ENCODE measurements at places on chromosomes 12 and 14.

GRCh38 chr14:105419195-105420091 lies at the start of gene MTA1:
Gene MTA1 (plus strand): TSS chr14:105419827. CDS start chr14:105420036, 209 bp downstream.
- DNase-seq = no peak

- DNase-seq = no peak
These were observed 599.7 kb downstream of the SLC16A7 start for GRCh38 chr12:60195483-60195882.

DNA sequence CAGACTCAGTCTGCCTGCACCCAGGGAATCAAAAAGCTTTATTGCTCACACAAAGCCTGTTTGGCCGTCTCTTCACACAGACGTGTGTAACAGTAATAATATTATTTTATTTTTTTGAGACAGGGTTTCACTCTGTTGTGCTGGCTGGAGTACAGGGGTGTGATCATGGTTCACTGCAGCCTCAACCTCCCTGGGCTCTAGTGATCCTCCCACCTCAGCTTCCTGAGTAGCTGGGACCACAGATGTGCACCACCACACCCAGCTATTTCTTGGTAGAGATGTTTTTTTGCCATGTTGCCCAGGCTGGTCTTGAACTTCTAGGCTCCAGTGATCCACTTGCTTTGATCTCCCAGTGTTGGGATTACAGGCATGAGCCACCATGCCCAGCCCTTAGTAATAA lies 88.4 kb upstream of the DCD start:
- DNase-seq = no peak

DNA sequence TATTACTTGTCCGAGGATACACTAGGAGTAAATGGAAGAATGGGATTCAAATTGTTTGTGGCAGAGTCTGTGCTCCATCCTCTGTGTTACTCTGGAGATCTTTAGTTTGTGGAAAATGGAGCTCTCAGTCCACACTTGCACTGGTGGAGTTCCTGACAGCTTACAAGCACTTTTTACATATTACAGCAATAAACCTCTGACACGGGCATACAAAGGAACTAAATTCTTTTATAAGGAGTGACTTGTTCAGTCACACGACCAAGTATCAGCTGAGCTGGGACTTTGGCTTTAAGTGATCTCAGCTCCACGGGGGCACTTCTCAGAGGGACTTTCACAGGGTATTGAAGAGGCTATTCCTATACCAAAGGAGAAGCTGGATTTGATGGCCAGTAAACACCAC lies 417.5 kb downstream of the LRIG3 start:
- DNase-seq = no peak

- no peak for DNase-seq
These were observed 310.0 kb upstream of the LRIG3 start for GRCh38 chr12:59230334-59230733.

GRCh38 chr12:70828351-70828750 lies 92.2 kb downstream of the PTPRR start:
- DNase-seq = no peak

DNA sequence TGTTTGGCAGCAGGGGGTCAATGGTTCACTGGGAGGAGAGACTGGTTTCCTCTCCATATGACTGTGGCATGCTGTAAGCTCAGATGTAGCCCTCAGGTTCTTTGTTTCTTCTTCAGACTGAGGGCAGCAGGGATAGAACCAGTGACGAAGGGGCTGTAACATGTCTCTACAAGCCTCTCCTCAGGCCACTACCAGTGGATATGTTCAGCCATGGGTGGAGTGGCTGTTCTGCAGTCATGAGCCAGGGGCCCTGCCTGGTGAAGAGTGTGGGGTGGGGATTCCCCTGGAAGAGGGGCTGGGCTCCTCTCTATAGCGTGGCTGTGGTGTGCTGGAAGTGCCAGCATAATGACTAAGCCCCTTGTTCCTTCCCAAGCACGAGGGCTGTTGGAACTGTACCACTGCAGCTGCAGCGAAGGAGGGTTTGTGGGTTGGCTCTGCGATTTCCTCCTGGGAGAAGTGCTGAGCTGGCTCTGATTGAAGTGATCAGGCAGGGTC lies 55.8 kb downstream of the CMAS start:
- no peak for DNase-seq

DNA sequence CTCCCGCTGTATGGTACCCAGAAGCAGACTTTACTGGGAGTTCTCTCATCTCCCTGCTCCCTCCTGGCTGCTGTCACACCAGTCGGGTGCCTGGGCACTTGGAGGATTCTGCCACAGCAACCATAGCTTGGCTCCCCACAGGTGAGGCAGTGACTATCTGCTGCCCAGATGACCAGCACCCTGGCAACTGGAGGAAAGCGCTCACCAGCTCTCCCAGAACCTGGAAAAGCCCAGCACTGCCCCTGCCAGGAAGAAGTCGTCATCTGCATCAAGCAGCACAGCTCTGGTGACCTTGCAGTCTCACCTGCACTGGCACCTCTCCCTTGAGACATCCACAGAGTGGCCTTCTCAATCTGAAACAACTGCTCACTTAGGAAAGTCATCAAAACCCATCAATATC lies 31.9 kb upstream of the TC2N start:
- DNase-seq = no peak

DNA sequence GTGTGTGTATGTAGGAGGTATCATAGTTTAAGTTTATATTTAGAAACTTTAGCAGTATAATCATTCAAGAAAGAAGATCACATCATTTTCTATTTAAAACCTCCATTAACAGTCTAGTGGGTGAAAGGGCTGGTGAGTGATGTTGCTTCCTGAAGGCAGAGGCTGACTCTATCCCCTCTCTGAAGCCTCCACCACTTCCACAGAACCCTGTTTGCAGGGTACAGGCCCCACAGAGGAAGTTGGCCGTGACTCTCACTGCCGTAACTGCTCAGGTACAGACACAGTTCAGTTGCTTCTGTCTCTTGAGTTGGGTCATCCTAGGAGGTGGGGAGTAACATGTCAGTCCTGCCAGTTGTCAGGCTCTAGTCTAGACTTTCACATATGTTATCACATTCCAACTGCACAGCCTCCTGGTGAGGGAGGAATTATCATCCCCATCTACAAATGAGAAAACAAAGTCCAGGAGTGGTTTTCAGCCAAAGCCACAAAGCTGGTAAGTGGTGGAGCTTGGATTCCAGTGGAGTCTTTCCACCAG lies 31.5 kb downstream of the CFL2 start:
- DNase-seq = no peak

- DNase-seq = no peak
These were observed 10.9 kb upstream of the KRT2 start for GRCh38 chr12:52662918-52663229.

GRCh38 chr14:35138585-35138984 lies 16.2 kb downstream of the PRORP start:
- no peak for DNase-seq

- no peak for DNase-seq
These were observed 71.8 kb downstream of the CACNA1C start for GRCh38 chr12:2124466-2125023.

DNA sequence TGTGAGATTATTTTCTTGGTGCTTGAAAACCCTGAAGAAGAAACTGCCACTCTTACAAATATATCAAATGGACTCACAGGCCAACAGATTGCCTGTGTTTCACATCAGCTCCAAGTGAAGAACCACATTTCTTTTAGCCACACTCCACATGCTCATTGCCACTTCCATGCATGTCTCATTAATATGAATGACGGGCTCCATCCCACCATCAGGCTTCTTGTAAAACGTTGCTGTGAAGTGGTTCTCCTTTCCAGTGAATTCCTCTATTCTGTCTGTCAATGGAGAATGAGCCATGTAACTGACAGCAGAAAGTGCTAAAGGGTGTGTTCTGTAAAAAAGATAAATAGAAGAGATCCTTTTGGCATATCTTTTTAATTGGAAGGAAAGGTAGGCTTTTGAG lies 188.2 kb upstream of the RMST start:
- no peak for DNase-seq

- DNase-seq = no peak
These were observed 53.9 kb downstream of the KIF26A start for GRCh38 chr14:104192146-104192882.

- no peak for DNase-seq
These were observed 208.1 kb downstream of the PHLDA1 start for GRCh38 chr12:75823475-75823874.

GRCh38 chr12:78579846-78580245 lies 284.7 kb upstream of the SYT1 start:
- no peak for DNase-seq

- DNase-seq = no peak
These were observed 364.9 kb upstream of the FLRT2 start for GRCh38 chr14:85165094-85165493.

- no peak for DNase-seq
These were observed 173.5 kb downstream of the CHST11 start for GRCh38 chr12:104630230-104630670.

DNA sequence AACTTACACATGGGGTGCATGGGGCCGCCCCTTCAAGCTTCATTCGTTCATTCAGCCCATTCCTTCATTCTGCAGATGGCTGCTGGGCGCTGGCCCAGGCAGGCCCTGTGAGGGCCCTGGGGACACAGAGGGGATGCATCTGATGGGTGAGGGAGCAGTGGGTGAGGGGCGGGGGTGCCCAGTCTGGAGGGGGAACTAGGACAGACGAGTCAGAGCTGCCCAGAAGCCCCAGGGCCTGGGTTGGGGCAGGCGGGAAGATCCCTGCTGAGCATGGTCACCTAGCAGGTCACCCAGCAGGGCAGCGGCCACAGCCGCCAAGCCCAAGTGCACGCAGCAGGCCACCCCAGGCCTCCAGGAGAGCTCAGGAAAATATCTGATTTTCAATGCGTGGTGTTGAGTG lies 14.1 kb downstream of the TRMT61A start:
- DNase-seq = no peak

GRCh38 chr14:77008541-77008940 lies 20.0 kb downstream of the IRF2BPL start:
- no peak for DNase-seq
